Gastroesophageal sphincter (tissue), 4 donors: ENCODE measurements at places on chromosomes 6 and 20. TPM values are rescaled to one million over a fixed set of nuclear protein-coding genes. Genes with fewer than 3 reads are reported as not detected.

Gene LY6G6F
- not detected for total RNA-seq

Gene THEMIS
- total RNA-seq, result 1.6 TPM

DNA sequence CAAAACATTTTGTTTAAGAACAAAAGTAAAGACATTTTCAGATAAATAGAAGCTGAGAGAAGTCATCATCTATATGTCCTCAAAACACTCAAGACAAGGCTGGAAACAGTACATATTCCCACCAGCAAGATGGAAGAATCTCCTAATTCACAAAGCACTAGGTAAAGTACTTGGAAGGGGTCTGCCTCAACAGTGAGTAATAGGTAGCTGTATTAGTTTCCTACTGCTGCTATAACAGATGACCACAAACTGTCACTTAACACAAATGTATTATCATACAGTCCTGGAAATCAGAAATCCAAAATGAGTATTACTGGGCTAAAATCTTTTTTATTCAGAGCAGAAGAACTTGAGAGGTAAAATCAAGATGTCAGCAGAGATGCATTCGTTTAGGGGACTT is 40.6 kb downstream of the ZKSCAN8 start:
- ATAC-seq, result no peak

- ATAC-seq, result no peak
These were observed 3.2 kb upstream of the NDUFAF4 start for GRCh38 chr6:96900873-96901272.
